Endothelial cell of coronary artery (primary cell): ENCODE measurements at places on chromosomes 5 and 9. TPM values are rescaled to one million over a fixed set of nuclear protein-coding genes. Genes with fewer than 3 reads are reported as not detected.

Gene FOXD1
- total RNA-seq: 0.09 and 0.38 TPM in 2 replicates

Gene OCLN
- 3.4 and 4.1 TPM in 2 replicates for total RNA-seq

Gene AHRR
- 6.1 and 9.4 TPM in 2 replicates for total RNA-seq

Gene HTR1A
- 0.09 TPM in 1 of 2 replicates, not detected in the other for total RNA-seq

Gene PAEP
- not detected in 2 replicates for total RNA-seq

Gene SPATA31E1
- total RNA-seq: not detected in 2 replicates

Gene SLCO6A1
- under 0.01 TPM in 1 of 2 replicates, not detected in the other for total RNA-seq

Gene TOR2A
- 4.8 and 5.2 TPM in 2 replicates for total RNA-seq

Gene MOB3B
- under 0.01 TPM in 2 replicates for total RNA-seq

Gene ACER2
- 7.9 and 14.0 TPM in 2 replicates for total RNA-seq

Gene STC2
- 30.4 and 303 TPM in 2 replicates for total RNA-seq

Gene SLC6A3
- not detected in 2 replicates for total RNA-seq

Gene XRCC4
- total RNA-seq: 6.2 and 9.6 TPM in 2 replicates

Gene ITGA2
- 67.9 and 80.6 TPM in 2 replicates for total RNA-seq

Gene CDKN2B-AS1
- 0.75 and 2.2 TPM in 2 replicates for total RNA-seq

Gene PCYOX1L
- total RNA-seq: 8.8 and 11.4 TPM in 2 replicates

Gene TAF9
- total RNA-seq: 79.0 and 89.0 TPM in 2 replicates

Gene IL7R
- 1.6 and 3.2 TPM in 2 replicates for total RNA-seq

Gene SPINK6
- not detected in 2 replicates for total RNA-seq

Gene URM1
- 39.2 and 43.2 TPM in 2 replicates for total RNA-seq

Gene MCIDAS
- under 0.01 TPM in 2 replicates for total RNA-seq
